ENCODE measurements at places on chromosomes 12 and 14.

- no peak overlapping the region for H3K4me3 ChIP-seq
- no peak overlapping the region for H3K27ac ChIP-seq
- peaks cover 12% of the 10 kb centered on the region for H3K27me3 ChIP-seq
- H3K36me3 ChIP-seq: no peaks in the 10 kb centered on the region
These were observed 34.9 kb downstream of the PLEKHD1 start for GRCh38 chr14:69519204-69520100.

- no peak for DNase-seq
- no peak overlapping the region for H3K27ac ChIP-seq
- no peaks in the 10 kb centered on the region for H3K27me3 ChIP-seq
- H3K4me3 ChIP-seq: no peak overlapping the region
- H3K36me3 ChIP-seq: no peaks in the 10 kb centered on the region
These were observed 16.5 kb downstream of the MYO1A start for GRCh38 chr12:57033431-57033830.

- DNase-seq: no peak
- H3K27ac ChIP-seq: no peak overlapping the region
- H3K27me3 ChIP-seq: peaks cover 9% of the 10 kb centered on the region
These were observed 27.0 kb upstream of the INSM2 start for GRCh38 chr14:35506927-35507326.

GRCh38 chr12:70508178-70508577 is 129.1 kb downstream of the PTPRB start:
- no peaks in the 10 kb centered on the region for H3K36me3 ChIP-seq
- no peak for DNase-seq
- no peaks in the 10 kb centered on the region for H3K4me1 ChIP-seq
- H3K27me3 ChIP-seq: no peaks in the 10 kb centered on the region

- H3K27me3 ChIP-seq: no peaks in the 10 kb centered on the region
- H3K27ac ChIP-seq: no peak overlapping the region
These were observed 32.8 kb downstream of the KIF26A start for GRCh38 chr14:104171029-104171697.

DNA sequence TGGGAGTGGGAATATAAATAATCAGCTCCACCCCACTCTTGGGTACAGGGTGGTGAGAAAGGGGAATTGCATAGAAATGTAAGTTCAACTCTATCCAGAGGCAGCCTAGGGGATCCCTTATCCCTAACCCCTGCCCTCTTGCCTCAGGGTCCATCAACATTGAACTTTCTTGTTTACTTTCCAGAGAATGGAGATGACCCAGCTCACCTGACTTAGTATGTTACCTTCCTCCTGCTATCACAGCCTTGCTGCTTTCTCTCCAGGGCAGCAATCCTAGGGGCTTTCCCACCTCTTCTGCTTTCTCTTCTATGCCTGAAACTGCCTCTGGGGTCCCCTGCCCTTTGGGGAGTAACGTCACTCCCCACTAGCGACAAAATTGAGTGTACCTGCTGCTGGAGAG is 2.7 kb downstream of the LRP1 start:
- peaks cover 20% of the 10 kb centered on the region for H3K4me1 ChIP-seq
- no peak for DNase-seq
- H3K27me3 ChIP-seq: peaks cover 5% of the 10 kb centered on the region
- H3K4me3 ChIP-seq: no peak overlapping the region
- H3K27ac ChIP-seq: no peak overlapping the region

DNA sequence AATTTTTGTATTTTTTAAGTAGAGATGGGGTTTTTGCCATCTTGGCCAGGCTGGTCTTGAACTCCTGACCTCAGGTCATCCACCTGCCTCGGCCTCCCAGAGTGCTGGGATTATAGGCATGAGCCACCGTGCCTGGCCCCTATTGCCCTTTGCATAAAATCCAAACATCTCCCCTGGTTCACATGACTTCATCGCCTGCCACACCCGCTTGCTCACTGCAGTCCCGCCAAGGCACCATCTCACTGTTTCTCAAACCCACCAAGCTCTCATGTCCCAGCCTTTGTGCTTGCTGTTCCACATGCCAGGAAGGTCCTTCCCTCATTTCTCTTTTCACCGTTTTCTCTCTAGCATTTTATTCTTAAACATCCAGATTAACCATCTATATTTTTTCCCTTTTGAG is 9.7 kb downstream of the RHOF start:
- H3K36me3 ChIP-seq: peaks cover 89% of the 10 kb centered on the region
- peak overlapping the region; percentile 38 for H3K4me3 ChIP-seq
- peaks cover 81% of the 10 kb centered on the region for H3K4me1 ChIP-seq
- peak overlapping the region; percentile 99 for H3K27ac ChIP-seq

- DNase-seq: no peak
- H3K36me3 ChIP-seq: no peaks in the 10 kb centered on the region
- H3K27me3 ChIP-seq: peaks cover 51% of the 10 kb centered on the region
These were observed 9.0 kb downstream of the TPH2 start for GRCh38 chr12:71947645-71948105.

- H3K4me3 ChIP-seq: no peak overlapping the region
- peaks cover 11% of the 10 kb centered on the region for H3K4me1 ChIP-seq
- H3K27ac ChIP-seq: no peak overlapping the region
- peak; percentile 74 for DNase-seq
These were observed 4.1 kb downstream of the CKB start for GRCh38 chr14:103518422-103519042.

- peaks cover 9% of the 10 kb centered on the region for H3K27me3 ChIP-seq
- H3K27ac ChIP-seq: no peak overlapping the region
- H3K4me1 ChIP-seq: no peaks in the 10 kb centered on the region
- no peak overlapping the region for H3K4me3 ChIP-seq
- no peak for DNase-seq
These were observed 42.7 kb upstream of the DCN start for GRCh38 chr12:91225316-91225715.

GRCh38 chr12:12564911-12565310 is 2.2 kb upstream of the DUSP16 start:
- H3K27me3 ChIP-seq: no peaks in the 10 kb centered on the region
- no peak overlapping the region for H3K27ac ChIP-seq
- no peak for DNase-seq
- peaks cover 22% of the 10 kb centered on the region for H3K4me1 ChIP-seq

GRCh38 chr14:70600382-70601157 is at the start of gene MED6:
TSS of gene MED6 (minus strand) at chr14:70600655. CDS start at chr14:70600637, 18 bp downstream.
- peaks cover 31% of the 10 kb centered on the region for H3K4me1 ChIP-seq
- peaks cover 29% of the 10 kb centered on the region for H3K36me3 ChIP-seq
- DNase-seq: peak; percentile 88
- peak within 1 kb of the TSS; percentile 99 for H3K4me3 ChIP-seq

GRCh38 chr12:65464930-65465329 is 186.4 kb downstream of the MSRB3 start:
- H3K4me3 ChIP-seq: no peak overlapping the region
- no peaks in the 10 kb centered on the region for H3K27me3 ChIP-seq
- no peaks in the 10 kb centered on the region for H3K4me1 ChIP-seq
- no peak for DNase-seq
- no peak overlapping the region for H3K27ac ChIP-seq

GRCh38 chr14:37721976-37722659 is 126.7 kb downstream of the TTC6 start:
- DNase-seq: no peak
- H3K36me3 ChIP-seq: no peaks in the 10 kb centered on the region
- H3K27me3 ChIP-seq: no peaks in the 10 kb centered on the region

DNA sequence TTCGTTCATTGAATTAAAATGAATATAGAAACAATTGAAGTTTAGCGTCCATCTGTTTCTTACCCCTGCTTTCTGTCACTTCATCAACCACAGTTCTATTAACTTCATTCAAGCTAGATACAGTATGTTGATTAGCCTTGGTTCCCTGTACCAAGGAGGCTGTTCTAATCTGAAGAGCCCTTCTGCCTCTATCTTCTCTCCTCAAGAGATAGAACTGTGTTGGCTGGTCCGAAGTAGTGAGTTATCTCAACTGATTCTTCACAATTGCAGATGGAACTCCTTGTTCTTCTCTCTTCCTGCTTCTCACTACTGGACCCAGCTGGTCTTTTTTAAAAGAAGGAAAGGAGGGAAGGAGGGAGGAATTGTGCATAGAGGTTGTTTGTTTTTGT is 82.1 kb upstream of the TRAF3 start:
- H3K27ac ChIP-seq: no peak overlapping the region
- no peak overlapping the region for H3K4me3 ChIP-seq
- peaks cover 3% of the 10 kb centered on the region for H3K36me3 ChIP-seq
- no peaks in the 10 kb centered on the region for H3K27me3 ChIP-seq

DNA sequence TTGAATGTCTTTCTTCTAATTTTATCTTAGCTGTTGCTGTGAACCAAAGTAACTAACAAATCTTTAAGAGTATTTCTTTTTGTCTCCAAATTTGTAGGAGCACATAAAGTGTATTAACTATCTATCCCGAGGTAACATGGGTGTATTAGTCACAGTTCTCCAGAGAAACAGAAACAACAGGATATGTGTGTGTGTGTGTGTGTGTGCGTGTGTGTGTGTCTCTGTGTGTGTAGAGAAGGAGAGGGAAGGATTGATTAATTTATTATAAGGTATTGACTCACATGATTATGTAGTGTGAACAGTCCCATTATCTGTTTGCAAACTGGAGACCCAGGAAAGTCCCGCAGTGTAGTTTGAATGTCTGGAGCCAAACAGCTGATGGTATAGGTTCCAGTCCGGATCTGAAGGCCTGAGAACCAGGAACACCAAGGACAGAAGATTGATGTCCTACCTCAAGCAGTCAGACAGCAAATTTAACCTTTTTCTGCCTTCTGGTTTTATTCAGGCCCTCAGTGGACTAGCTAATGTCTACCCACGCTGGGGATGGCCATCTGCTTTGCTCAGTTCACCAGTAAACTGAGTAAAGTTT is 14.4 kb downstream of the G2E3 start:
- H3K4me1 ChIP-seq: peaks cover 87% of the 10 kb centered on the region
- DNase-seq: no peak
- no peak overlapping the region for H3K4me3 ChIP-seq
- no peak overlapping the region for H3K27ac ChIP-seq

DNA sequence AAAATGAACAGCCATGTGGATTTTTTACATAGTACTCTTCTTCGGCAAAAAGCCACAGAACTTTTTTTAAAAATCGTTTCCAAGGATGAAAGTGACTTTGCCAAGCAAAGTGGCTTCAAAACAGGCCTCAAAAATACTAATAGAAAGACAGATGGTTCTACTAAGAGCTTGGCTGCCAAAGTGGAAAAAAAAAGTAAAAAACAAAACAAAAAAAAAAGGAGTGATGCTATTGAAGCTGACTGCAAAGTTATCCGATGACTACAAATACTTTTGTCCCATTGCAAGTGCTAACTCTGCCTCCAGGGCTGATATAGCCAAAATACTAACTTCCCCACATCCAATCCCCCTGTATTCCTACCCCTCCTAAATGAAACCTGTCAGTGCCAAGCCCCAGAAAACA is 277.6 kb downstream of the SOX5 start:
- H3K27me3 ChIP-seq: no peaks in the 10 kb centered on the region
- H3K36me3 ChIP-seq: no peaks in the 10 kb centered on the region
- no peak overlapping the region for H3K4me3 ChIP-seq
- H3K4me1 ChIP-seq: no peaks in the 10 kb centered on the region

DNA sequence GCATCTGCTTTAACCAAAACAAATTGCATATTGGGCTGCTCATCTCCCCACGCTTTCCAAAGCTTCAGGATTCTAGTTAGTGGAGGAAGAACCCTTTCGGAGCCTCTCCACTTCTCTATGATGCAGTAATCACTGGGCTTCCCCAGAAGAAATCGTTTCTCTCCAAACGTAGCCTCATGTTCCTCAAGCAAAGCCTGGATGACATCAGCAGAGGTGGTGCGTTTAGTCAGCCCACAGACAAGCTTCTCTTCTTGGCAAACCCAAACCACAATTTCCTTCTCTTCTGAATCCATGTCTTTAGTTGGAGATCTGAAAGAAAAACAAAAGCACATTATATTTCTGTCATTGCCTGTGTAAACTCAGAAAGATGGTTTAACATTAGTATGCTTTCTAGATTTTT is 30.6 kb downstream of the RASSF9 start:
- no peaks in the 10 kb centered on the region for H3K27me3 ChIP-seq
- no peaks in the 10 kb centered on the region for H3K4me1 ChIP-seq
- no peaks in the 10 kb centered on the region for H3K36me3 ChIP-seq

- H3K4me3 ChIP-seq: no peak overlapping the region
- no peak for DNase-seq
- H3K27me3 ChIP-seq: no peaks in the 10 kb centered on the region
- peaks cover 25% of the 10 kb centered on the region for H3K4me1 ChIP-seq
- no peak overlapping the region for H3K27ac ChIP-seq
These were observed 95.8 kb downstream of the GLT1D1 start for GRCh38 chr12:128949086-128949485.

GRCh38 chr12:109093022-109093918 is at the start of gene ALKBH2:
TSS of gene ALKBH2 (minus strand) at chr12:109093472. CDS start at chr12:109092786, 686 bp downstream.
- peak within 1 kb of the TSS; percentile 85 for H3K4me3 ChIP-seq
- peak within 1 kb of the TSS; percentile 95 for H3K27ac ChIP-seq
- H3K36me3 ChIP-seq: peaks cover 51% of the 10 kb centered on the region
- peaks cover 45% of the 10 kb centered on the region for H3K4me1 ChIP-seq
- no peaks in the 10 kb centered on the region for H3K27me3 ChIP-seq

GRCh38 chr14:57583396-57583795 is 89.7 kb upstream of the CCDC198 start:
- no peaks in the 10 kb centered on the region for H3K36me3 ChIP-seq
- no peaks in the 10 kb centered on the region for H3K4me1 ChIP-seq
- DNase-seq: no peak
- no peaks in the 10 kb centered on the region for H3K27me3 ChIP-seq
- no peak overlapping the region for H3K27ac ChIP-seq

GRCh38 chr12:34302131-34302885 is 280.0 kb downstream of the ALG10 start:
- no peak for DNase-seq
- H3K27me3 ChIP-seq: no peaks in the 10 kb centered on the region
- no peaks in the 10 kb centered on the region for H3K4me1 ChIP-seq
- H3K36me3 ChIP-seq: no peaks in the 10 kb centered on the region
- no peak overlapping the region for H3K4me3 ChIP-seq
- no peak overlapping the region for H3K27ac ChIP-seq

DNA sequence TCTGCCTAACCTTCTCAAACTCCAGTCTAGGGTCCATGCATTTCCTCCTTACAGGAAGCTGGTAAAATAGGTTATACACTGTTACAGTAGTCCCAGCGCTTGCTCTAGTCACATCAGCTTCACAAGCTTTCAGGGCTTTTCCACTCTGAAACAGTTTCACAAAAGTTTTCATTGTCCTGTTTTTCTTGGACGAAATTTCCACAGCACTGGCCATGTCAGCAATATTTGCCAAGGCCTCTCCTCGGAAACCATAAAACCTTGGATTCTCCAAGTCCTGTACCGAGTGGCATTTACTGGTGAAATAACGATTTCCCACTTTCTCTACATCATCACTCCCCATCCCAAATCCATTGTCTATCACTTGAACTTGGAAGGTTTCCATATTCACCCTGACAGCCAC is 2.1 kb downstream of the MLH3 start:
- peaks cover 87% of the 10 kb centered on the region for H3K4me1 ChIP-seq
- H3K27me3 ChIP-seq: no peaks in the 10 kb centered on the region
- no peak overlapping the region for H3K4me3 ChIP-seq
- H3K27ac ChIP-seq: no peak overlapping the region
- peaks cover 83% of the 10 kb centered on the region for H3K36me3 ChIP-seq

GRCh38 chr12:64180951-64181350 is 41.1 kb downstream of the KICS2 start:
- no peaks in the 10 kb centered on the region for H3K4me1 ChIP-seq
- H3K36me3 ChIP-seq: peaks cover 4% of the 10 kb centered on the region

- peaks cover 41% of the 10 kb centered on the region for H3K36me3 ChIP-seq
- H3K27me3 ChIP-seq: no peaks in the 10 kb centered on the region
- H3K27ac ChIP-seq: peak overlapping the region; percentile 96
- peak; percentile 78 for DNase-seq
- H3K4me1 ChIP-seq: peaks cover 57% of the 10 kb centered on the region
These were observed 659.8 kb downstream of the VRK1 start for GRCh38 chr14:97456958-97457357.

Data from activated T-cell treated with anti-CD3 and anti-CD28 coated beads, Interleukin-2, amount 50 U/mL, for 24 hours (primary cell).